ENCODE measurements at places on chromosomes 12 and 14.
A peak's percentile ranks its signal among the peaks of the same experiment; 100 is the strongest.

DNA sequence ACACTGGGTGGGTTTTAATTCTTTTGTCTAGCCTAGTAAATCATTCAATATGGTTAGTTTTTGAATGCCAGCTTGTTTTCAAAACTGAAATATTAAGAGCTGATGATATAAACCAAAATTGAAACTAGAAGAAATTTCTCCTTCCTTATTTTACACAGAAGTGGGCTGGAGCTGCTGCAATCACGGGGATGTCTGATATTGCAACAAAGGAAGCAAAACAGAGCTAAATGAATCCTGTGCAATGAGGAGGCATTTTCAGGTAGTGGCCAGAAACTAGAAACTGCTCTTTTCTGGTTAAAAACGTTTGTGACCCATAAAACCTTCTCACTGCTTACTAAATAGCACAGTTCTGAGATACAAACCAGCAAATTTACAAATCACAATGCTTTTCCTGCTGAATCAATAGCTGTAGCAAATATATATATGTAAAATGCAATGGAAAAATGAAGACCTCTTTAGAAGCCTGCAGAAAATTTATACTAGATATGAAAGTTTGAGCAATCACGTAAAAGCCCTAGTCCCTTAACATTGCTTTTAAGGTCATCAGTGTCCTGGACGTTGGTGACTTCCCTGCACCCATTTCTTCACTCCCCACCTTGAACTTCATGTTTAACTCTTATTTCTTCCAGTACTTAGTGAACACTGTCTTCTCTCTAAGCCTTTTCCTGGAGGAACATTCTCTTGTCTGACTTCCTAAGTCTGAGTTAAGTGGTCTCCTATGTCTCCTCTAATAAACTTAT is 15.9 kb upstream of the LRRK2 start:
- no peak for DNase-seq

DNA sequence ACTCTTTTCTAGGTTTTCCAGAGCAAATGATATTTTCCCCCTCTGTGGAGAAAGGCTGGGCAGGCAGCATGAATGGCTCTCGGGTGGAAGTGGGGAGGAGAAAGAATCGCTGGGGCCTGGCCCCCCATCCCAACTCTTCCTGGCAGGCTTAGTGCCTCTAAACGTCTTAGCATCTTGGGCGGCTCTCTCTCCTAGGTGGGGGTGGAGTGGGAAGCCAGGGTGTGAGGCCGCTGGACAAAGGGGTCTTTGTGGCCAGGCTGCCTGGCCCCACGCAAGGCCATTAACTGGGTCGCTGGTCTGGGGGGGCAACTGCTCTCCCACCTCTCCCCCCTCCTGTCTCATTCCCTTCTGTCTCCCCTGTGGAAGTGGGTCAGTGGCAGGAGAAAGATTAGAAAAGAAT is 4.7 kb downstream of the LRP1-AS start:
- no peak for DNase-seq

GRCh38 chr14:85380881-85381280 is 149.1 kb upstream of the FLRT2 start:
- no peak for DNase-seq

DNA sequence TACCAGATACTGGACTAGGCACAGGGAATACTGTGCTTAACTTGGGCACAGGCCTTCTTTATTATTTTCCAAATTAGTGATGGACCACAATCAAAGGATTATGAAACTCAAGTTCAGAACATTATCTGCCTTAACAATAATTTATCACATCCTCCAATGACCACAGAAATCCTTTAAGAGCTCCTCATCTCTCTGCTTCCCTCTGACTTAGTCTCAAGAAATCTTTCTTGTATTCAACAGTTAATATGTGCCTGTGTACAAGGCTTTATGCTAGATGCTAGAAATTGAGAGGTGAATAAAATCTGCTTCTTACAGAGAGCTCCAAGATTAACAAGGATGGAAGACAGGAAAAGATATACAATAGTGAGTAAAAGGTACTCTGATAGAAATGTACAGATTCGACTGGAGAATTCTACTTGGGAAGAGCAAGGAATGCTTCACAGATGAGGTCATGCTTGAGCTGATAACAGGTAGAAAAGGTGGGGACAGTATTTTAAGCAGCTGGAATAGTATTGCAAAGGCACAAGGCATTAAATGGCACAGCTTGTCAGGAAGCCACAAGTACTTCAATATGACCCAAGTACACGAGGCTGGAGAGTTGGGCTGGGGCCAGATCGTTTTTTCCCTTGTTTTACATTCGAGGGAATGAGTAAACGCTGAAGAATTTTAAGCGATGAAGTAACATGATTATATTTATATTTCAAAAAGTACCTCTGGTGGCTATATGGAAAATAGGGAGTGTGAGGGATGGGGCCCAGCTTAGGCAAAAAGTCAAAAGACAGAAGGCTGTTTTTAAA is 55.1 kb upstream of the ARID2 start:
- DNase-seq: no peak

DNA sequence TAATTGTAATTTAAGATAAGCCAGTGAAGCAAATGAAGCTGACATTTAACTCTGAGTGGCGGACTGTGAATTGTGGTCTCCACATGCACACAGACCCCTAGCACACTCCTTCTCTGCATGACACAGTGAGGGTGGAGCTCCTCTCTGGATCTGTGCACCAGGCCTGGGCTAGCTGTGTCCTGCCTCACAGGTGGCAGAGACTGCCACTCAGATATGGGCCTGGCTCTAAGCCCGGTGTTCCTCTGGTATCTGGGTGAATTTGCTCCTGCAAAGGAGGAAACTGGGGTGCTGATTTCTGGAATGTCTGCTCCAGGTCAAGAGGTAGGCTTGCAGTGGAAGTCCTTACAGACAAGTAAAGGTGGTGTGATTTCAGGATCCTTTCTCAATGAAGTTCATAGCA is 282.4 kb downstream of the FOXN3 start:
- DNase-seq: no peak

DNA sequence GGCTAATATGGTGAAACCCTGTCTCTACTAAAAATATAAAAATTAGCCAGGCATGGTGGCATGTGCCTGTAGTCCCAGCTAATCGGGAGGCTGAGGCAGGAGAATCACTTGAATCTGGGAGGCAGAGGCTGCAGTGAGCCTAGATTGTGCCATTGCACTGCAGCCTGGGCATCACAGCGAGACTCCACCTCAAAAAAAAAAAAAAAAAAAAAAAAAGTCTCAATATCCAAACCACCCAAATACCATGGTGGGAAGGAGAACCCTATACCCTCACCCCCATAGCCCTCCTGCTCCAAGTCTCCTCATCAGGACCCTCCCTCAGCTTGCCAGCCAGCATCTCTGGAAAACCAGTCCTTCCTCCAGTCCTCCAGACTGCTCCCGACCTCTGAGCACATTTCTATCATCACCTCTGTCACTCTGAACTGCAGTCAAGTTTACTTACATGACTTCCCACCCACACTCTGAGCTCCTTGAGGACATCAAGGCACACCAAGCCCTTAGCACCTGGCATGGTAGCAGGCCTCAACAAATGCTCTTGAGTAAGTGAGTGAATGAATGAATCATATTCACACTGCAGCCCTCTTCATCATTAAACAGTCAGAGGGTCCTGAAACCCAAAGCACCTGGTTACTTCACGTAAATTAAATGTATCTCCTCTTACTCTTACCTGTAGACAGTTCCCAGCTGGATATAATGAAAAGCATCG is 35.2 kb downstream of the NT5DC3 start:
- DNase-seq: no peak

GRCh38 chr12:67761566-67761965 is 113.0 kb downstream of the DYRK2 start:
- DNase-seq: no peak

- DNase-seq: no peak
Measured at GRCh38 chr14:84806622-84807021, 723.3 kb upstream of the FLRT2 start.

DNA sequence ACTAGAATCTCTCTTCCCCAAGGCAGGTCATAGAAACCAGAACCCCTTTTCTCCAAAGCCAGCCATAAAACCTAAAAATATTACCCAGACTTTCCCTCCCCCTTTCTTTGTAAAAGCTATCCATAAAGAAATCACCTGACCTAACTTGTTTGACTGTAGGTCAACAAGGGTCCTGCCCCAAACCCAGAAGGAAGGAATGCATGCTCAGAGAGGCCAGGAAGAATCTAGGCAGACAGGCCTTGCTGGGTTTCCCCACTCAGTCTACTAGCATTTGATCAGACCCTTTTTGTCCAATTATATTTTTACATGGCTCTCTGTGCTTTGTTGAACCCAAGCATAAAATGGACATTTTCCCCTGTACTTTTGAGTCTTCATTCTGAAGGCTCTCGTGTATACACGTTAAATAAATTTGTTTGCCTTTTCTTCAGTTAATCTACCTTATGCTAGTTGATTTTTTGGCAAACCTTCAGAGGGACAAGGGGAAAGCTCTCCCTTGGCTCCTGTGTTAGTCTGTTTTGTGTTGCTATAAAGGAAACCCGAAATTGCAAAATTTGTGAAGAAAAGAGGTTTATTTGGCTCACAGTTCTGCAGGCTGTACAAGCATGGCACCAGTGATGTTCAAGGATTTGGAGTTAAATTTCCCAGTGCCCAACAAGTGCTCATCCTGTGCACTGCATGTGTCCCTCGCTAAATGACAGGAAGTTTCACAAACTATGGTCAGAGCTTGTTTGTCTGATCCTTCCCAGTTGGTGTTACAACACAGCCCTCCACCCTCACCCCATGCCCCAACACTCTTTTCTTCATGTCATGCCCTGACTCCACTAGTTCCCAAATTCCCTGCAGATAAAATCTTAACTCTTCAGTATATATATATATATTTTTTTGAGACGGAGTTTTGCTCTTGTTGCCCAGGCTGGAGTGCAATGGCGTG is 14.2 kb upstream of the RASSF3 start:
- DNase-seq: no peak

DNA sequence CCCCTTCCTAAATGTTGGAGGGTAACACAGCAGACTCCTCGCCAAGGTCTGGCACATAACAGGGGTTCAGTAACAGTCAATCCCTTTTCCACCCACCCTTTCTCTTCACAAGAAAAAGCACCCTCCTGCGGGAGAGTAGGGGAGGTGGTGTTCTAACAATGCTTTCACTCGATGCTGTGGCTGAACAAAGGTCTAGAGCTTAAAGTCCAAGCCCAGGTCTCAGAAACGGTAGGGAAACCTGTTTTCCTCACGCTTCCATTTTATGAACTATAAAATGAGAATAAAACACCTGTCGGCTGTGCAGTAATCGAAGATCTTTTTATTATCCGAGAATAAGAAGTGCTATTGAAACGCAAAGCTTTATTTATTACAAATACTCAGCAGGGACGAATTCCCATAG is 20.9 kb upstream of the CACNA2D4 start:
- no peak for DNase-seq

DNA sequence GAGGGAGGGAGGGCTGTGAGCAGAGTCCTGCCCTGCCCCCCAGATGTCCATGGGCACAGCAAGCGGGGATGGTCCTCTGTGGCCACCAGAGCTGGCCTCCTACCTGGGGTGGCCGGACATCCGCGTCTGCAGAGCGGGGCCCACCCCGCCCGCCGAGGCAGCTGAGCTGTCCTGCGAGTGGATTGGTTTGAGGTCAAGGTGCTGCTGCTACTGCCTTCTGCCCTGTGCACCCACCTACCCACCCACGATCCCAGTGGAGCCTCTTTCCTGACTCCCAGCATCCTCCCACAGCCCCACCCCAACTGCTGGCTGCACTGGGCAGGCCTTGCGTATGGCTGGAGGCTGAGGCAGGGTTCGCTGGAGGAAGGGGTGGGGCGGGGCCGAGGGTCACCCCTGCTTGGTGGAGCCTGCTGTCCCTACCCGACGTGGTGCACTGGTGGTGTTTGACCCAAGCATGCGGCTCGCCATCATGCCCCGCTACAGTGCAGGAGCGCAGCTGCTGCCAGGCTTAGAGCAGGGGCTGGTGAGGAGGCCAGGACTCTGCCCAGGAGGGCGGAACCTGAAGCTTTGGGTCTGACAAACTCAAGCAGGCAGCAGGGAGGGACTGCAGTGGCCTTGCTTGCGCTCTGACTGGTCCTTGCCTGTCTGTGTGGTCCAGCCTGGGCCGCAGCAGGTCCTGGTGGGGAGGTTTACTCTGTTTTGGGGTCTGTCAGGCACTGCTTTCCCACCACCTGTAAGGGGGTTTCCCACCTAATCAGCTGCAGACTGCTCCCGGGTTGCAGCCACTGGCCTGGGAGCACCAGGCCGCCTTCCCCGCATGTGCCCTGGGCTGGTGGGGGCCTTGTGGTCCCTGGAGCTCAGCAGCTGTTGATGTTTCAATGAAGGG is 23.7 kb downstream of the CEP170B start:
- DNase-seq: no peak

GRCh38 chr14:61257469-61258057 is 23.6 kb downstream of the TMEM30B start:
- no peak for DNase-seq

- no peak for DNase-seq
Measured at GRCh38 chr14:20578784-20579502, 8.9 kb downstream of the RNASE11 start.

- DNase-seq: no peak
Measured at GRCh38 chr14:100110816-100111215, 45.6 kb downstream of the EVL start.

- no peak for DNase-seq
Measured at GRCh38 chr12:97560350-97560749, 97.7 kb downstream of the RMST start.

GRCh38 chr14:79275292-79275655 is 936.0 kb downstream of the DIO2 start:
- no peak for DNase-seq

- DNase-seq: no peak
Measured at GRCh38 chr12:94595152-94595551, 55.2 kb downstream of the TMCC3 start.

GRCh38 chr12:27185234-27186021 is 58.7 kb upstream of the STK38L start:
- peak; percentile 23 for DNase-seq

- no peak for DNase-seq
Measured at GRCh38 chr12:22271023-22271422, 63.5 kb downstream of the ST8SIA1 start.

DNA sequence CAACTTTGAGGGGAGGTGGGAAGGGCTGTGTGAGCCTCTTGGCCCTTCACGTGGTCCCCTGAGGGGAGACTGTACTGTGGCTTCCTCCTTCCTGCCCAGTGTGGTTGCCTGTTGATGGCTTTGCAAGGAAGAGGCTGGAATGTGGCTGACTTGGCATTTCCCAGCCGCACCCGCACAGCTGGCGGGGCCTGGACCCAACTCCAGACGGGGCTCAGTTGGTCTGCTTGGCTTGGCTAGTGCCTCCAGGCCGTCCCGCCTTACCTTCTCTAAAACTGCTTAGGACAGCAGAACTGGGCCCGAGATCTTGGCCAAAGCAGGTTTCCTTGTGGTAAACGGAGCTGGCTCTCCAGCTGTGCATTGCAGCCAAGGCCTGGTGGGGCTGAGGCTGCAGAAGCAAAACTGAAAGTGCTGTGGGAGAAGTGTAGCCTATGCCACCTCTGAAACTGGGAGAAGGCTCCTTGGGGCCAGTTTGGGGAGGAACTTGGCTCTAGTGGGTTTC is 139.5 kb downstream of the SMOC1 start:
- DNase-seq: no peak

GRCh38 chr14:75443203-75443969 is 15.6 kb downstream of the JDP2 start:
- no peak for DNase-seq
